ENCODE measurements at places on chromosomes 4 and X.

- DNase-seq: no peak
These were observed 226.7 kb downstream of the SNCA start for GRCh38 chr4:89610236-89610635.

GRCh38 chr4:30002341-30002740 lies 717.8 kb upstream of the PCDH7 start:
- no peak for DNase-seq

DNA sequence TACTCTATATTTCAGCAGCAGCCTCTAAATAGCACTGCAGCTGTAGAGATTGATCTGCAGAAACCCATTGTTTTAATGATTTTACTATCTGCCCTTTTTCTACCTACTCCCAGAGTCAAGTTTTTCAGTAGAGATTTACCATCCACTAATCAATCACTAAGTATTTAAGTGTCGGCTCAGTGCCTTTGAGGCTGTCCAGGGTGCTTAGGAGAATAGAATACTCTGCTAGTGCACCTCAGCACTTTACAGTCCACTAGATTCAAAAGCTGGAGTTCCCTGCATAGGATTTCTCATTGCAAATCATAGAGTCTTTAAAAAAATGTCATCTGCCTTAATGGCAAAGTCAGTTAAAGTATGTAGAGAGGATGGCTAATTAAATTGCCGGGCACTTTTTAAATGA lies 29.6 kb upstream of the ANAPC4 start:
- DNase-seq: no peak

DNA sequence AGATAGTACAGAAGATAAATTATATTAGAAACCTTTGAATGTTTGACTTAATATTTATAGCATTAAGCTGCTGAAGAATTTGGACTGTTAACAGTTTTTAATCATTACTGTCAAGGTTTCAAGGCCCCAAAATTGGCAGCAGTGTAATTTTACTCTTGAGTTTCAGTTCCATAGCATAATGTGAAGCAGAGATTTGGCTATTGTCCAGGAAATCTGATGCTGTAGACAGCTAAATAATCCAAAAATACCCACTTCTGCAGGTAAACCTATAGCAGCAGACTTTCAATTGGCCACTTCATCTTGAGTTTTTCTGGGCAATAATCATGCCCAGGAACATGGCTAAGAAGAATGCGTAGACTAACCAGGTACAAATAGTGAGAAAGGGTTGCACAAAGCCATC lies 85.0 kb downstream of the RCHY1 start:
- DNase-seq: no peak

GRCh38 chr4:54017308-54017707 lies 47.1 kb downstream of the CHIC2 start:
- DNase-seq: no peak

- no peak for DNase-seq
These were observed 42.0 kb upstream of the PRKG2 start for GRCh38 chr4:81257021-81257420.

DNA sequence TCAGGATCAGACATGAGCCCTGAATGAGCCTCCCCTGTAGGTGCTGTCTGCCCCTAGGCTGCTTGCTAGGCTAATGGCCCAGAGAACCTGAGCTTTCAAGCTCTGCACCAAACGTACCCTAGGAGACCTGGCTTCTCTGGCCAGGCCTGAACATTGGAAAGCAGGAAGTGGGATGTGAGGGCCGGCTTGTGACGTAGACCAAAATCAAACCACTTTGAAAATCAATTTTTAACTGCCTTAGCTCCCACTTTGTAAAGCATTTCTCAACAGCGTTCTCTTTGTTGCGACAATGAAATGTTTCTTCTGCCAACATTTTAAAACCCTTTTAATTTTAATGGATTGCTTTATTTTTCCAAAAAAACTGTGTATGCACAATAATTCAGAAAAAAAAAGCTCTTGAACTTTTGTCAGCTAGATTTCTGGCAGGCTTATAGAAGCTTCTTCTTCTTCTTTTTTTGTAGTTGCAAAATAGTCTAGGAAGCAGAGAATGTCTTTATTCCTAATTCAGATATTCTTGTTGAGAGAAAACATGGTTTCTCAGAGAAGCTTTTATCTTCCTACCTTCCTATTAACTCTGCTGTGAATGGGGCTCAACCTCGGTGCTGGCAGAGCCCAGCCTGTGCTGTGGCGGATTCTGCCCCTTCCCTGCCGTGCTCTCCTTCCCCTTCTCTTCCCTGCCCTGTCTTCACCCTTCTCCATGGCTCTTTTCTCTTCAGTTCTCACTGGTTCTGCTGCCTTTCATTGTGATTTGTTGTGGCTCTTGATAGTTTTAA lies 145.2 kb upstream of the SFRP2 start:
- DNase-seq: no peak

DNA sequence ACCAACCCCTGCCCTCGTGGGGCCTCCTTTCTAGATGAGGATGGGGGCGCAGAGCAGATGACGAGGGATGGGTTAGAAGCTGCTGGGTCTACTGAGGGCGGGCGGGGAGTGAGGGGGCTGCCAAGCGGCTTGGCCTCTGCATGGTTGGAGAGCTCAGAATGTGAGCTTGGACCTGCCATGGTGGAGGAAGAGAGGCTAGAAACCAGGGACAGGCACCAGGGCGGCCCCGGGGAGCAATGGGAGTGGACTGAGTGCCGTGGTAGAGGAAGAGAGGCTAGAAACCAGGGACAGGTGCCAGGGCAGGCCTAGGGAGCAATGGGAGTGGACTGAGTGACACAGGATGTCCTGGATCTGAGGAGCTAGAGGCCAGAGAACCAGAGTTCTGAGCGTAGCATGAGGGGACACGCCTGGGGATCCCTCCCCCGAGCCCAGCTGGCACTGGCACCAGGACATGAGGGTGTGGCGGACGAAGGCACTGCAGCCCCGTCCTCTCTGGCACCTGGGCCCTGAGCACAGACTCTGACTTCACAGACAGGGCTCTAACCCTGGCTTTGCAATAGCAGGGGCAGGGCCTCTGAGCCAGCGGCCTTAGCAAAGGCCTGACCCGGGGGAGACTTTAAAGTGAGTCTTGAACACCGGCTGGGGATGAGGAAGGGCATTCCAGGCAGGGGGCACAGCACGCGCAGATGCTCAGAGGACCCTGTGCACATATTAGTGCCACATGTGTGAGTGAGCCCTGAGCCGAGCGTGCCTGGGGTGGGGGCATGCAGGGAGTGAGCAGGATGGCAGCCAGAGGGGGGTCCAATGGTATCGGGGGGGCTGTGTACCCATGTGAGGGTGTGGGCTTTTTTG lies 214.0 kb upstream of the PSAPL1 start:
- DNase-seq: no peak

DNA sequence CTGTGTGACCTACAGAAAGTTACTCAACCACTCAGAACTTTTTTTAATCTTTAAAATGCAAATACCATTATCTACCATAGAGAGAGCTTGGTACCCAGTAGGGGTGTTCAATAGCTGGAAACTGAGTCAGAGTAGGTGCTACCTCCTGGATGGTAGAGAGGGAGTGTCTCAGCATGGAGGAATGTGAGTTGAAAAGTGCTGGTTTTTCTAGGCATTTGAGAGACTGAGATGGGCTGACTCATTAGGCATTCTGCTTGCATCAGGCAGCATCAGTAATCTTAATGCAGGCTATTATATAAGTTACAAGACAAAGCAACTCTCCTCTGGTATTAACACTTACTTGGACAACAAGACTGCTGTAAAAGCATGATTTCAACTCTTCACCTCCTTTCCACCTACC lies 70.9 kb upstream of the ARHGEF9 start:
- DNase-seq: no peak

- DNase-seq: no peak
These were observed 209.7 kb upstream of the PRPS2 start for GRCh38 chrX:12581546-12581945.

GRCh38 chrX:75156531-75156945 lies 455 bp upstream of the ABCB7 start:
- DNase-seq: peak; percentile 29

- no peak for DNase-seq
These were observed 61.6 kb upstream of the LIMCH1 start for GRCh38 chr4:41476310-41476885.

DNA sequence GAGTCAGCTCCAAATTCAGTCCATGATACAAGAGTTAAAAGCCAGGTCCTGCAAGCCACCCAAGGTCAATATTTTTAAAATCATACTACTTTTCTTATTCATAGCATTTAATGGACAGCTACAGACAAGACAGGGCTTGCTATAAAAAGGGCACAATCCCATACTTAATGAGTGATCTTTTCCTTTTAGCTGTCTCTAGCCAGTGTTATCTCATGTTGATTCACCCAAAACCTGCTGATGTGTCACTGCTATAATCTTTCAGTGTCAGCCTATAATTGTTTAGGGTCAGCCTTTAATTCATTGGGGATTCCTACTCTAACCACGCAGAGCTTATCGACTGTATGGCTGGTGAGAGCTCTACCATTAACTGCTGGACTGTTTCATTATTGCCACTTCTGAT lies 51.2 kb upstream of the HCCS start:
- DNase-seq: no peak

DNA sequence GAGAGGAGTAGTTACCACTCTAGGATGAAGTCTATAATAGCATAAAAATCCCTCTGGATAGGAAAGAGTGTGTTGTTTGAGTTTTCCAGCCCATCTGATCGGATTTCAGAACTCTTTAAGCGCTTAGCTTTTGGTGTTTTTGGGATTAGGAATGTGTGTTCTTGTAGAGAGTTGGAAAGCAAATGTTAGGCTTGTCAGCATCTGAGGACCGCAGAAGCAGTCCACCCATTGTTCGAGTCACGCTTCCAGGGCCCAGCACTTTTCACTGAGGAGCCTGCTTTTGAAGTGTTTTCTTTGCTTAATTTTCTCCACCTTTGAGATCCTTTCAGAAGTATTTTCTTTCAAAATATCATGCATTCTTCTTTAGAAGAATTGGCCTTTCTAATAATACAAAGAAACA lies 306.2 kb downstream of the TENM3 start:
- DNase-seq: no peak

GRCh38 chr4:145734576-145735346 lies 54.8 kb downstream of the C4orf51 start:
- no peak for DNase-seq

- peak; percentile 57 for DNase-seq
These were observed 2.1 kb upstream of the FAT1 start for GRCh38 chr4:186725469-186726425.

DNA sequence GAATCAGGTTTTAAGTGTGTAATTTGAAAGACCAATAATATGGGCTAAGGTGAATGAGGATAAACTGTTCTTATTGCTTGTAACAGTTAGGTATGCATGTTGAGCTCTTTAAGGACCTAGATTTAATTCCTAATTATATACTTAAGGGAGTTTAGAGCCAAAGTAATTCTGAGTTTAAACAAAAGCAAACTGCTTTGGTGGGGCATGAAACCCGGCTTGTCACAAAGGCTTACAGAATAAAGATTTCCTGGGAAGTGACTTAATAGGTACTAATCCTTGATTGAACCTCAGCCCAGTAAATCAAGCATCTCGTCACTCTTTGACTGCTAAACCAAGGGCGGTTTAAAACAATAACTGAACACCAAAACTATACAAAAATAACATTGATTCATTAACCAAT lies 1324.2 kb downstream of the RPA4 start:
- DNase-seq: no peak

DNA sequence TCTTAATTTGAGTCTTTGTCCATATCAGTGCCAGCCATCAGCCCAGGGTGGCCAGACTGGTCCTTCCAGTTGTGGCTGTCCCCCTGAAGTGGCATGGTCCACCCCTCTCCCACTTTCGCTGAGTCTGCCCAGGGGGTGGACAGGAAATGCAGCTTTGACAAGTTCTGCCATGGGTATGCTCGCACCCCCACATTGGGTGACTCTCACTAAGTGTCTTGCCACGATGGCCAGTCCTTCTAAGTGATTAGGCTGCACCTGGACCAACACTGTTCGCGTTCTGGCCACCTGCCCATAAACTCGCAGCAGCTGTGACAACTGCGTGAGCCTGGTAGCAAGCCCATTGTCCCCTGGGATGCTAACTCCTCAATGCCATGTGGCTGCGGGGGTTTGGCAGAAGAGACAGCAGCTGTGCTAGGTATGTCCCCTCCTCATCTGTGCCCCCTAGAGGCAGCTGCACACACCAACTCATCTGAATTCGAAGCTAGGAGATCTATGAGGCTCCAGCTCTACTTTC lies 10.0 kb upstream of the LNX1 start:
- peak; percentile 45 for DNase-seq

- DNase-seq: peak; percentile 21
These were observed 62.4 kb downstream of the AFF2 start for GRCh38 chrX:148562846-148563245.

GRCh38 chr4:10535912-10536311 lies 78.7 kb upstream of the ZNF518B start:
- no peak for DNase-seq

DNA sequence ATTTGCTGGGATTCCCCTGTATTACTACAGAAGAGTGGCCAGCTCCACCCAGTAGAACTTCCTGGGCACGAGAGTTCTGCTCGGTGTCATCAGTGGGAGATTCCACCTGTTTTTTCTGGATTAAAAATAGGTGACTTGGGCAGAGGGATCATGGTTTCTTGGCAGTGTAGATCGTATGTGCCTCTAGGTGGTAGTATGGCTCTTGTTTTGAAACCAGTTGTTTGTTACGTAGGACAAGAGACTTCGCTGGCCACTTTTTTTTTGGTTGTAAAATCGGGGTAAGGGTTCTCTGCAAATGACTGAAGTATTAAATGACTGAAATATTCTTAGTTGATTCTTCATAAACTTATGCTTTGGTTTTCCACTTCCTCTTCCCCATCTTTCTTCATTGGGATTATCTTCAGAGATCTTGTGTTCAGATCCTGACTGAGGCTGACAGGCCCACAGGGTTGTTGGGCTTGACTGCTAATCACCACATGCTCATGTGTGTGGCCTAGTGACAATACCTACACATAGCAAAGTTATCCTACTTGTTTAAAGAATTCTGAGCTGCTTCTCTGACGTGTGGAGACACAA lies 43.8 kb upstream of the WDR1 start:
- peak; percentile 86 for DNase-seq

DNA sequence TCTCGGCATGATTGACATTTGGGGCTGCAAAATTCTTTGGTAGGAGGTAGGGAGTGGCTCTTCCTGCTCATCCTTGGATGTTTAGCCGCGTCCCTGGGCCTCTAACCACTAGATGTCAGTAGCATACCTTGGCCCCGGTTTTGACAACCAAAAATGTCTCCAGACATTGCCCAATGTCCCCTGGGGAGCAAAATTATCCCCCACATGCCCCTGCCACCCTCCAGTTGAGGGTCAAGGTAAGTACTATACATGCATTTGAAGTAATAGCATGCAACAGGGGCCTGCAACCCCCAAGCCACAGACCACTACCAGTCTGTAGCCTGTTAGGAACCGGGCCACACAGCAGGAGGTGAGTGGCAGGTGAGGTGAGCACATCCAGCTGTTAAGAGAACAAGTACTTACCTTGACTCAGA lies 17.6 kb upstream of the KIAA1210 start:
- peak; percentile 26 for DNase-seq

DNA sequence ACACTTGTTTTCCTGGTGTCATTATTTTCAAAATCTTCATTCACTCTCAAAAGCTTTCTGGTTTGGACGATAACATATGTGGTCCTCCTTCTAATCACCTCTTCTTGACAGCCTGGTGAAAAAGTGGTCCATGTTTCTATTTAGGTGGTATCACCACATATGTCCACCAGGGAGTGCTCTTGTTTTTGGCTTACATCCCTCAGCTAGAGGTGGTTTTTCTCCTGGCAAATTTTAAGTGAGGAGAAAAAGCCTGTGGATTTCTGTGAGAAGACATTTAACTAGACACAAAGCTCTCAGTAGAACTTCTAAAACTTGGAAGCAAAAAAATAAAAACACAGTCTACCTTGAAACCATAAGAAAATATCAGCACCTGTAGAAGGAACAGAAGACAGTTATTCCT lies 58.0 kb upstream of the FRMPD4 start:
- peak; percentile 25 for DNase-seq

Measured in hematopoietic multipotent progenitor cell treated with erythropoietin and hydrocortisone succinate and interleukin-3 and kit ligand, for 4 days (in vitro differentiated cells).